ENCODE measurements at places on chromosomes 4 and X.

DNA sequence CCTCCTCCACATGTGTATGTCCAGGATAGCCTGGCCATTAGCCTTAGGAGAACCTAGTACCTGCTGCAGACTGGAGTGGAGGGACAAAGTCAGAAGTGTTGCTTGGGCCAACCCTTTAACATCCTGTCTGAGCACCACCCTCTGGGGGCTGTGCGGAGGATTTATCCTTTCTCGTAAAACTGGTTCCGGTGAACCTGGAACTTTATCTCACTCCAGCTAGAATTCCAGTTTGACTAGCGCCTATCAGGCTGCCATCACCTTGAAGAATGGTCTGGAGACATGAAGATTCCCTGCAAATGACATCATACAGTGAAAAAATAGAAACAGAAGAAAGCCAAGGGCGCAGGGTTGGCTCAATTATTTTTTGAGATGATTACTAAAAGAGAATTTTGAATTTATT, 4.0 kb downstream of the TCEAL8 start:
- DNase-seq: peak; percentile 6

GRCh38 chr4:1245481-1246051, 3.4 kb downstream of the CTBP1 start:
- no peak for DNase-seq

GRCh38 chr4:87677731-87678130, 27.7 kb downstream of the DMP1 start:
- DNase-seq: no peak

DNA sequence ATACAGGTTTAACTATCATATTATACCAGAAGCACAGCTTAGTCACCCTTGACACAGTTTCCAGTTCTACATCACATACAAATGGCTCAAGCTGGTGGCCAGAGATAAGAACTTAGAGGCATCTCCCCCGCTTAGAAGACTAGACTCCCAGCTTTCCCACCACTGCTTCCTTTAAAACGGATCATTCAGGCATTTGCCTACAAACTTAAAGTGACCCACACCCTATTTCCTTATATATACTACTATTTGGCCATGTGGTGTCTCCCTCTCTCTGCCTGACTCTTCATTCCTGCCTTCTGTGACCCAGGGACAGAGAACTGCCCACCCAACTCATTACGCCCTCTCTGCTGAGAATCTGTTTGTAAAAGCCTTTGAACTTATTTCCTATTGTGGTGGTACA, 781.2 kb upstream of the DIAPH2 start:
- no peak for DNase-seq

DNA sequence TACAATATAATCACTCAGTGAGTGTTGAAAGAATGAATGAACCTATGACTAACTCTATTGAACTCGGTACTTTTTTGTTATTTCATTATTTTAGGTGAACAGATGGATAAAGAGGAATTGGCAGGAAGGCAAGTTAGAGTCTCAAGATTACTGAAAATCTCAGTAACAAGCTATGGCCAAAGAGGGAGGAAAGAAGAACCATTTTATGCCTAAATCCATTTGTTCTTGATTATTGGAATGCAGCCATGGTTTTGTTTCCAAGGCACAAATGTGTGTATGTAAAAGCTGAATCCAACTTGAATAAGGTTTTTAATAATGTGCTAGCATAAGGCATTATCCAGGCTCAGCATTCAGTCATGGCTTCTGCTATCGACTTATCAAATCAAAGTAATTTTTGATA, 196.4 kb downstream of the DTHD1 start:
- DNase-seq: no peak

DNA sequence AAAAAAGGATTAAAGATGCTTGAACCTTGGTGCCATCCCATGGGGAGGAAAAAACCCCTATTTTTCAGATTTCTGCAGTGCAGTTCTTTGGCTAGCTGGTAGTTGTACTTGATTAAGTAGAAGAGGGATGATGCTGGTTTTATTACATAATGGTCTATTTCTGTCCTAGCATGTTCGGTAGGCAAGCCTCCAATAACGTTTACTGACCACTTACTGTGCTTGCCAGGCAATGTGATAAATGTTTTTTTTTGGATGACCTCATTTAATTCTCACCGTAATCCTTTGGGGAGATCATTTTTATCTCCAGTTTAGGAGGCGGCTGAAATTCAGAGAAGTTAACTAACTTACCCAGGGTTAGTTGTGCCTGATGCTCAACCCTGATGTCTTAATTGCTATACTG, 92.1 kb upstream of the RPA4 start:
- DNase-seq: no peak

GRCh38 chr4:79489506-79489905, 81.5 kb upstream of the GK2 start:
- DNase-seq: no peak

DNA sequence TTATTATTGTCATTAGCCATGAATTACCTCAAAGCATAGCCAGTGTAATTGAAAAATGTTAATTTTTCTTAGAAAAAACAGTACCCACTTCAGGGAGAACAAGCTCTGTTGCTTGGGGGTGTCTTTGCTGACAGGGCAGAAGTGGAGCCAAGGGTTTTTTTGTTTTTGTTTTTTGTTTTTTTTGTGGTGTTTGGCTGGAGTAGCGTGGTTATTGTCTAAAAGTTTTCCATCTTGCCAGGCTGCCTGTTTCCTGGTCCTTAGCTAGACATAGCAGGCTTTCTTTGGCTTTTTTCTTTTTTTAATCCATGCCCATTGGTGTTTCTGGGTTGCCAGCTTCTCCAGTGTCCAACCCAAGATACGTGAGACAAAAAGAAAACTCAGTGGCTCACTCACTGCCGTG, 61.5 kb downstream of the CASP3 start:
- no peak for DNase-seq

GRCh38 chrX:49627086-49627777, 28.4 kb downstream of the GAGE1 start:
- peak; percentile 22 for DNase-seq

DNA sequence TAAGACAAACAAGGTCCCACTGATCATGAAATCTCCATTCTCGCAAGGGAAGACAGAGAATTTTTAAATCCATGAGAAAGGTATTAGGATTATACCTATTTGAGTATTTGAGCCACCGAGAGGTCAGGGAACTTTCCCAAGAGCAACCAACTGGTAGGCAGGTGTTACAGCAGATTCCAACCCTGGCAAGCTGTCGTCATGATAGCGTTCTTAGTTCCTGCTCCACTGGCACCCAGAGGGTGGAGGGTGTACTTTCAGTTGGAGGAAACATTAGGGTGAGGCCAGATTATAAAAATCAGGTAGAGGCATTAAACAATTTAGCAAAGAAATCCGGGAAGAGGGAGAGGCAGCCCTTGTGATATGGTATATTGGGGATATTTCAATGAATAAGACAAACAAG, 23.3 kb downstream of the COQ2 start:
- no peak for DNase-seq

DNA sequence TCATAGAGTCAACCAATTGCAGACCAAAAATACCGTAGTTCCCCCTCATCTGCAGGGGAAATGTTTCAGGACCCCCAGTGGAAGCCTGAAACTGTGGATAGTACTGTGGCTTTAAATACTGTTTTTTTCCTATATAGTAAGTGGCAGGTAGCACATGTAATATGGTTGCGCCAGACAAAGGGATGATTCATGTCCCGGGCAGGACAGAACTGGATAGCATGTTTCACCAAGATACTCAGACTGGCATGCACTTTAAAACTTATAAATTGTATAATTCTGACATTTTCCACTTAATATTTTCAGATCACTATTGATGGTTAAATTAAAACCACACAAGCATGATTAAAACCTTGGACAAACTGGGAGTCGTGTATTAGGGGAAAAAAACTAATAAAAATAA, 276.3 kb upstream of the AGA start:
- DNase-seq: peak; percentile 63

DNA sequence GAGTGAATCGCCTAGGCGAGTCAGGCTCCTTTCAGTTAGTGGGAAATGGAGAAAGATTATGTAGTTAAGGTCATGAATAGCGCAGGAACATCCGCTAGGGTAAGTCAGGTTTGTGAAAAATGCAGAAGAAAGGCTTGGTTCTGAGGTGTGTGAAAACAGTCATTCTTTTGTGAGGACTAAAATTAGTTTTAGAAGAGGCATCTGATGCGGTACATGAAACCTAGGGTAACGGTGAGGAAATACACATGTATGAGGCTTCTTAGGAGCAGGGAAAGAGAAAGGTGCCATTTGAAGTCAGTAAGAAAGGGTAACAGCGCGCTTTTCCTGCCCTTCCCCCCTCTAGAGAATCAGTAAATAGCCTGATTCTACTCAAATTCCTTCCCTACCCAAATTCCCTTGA, 570 bp upstream of the RNF128 start:
- no peak for DNase-seq

DNA sequence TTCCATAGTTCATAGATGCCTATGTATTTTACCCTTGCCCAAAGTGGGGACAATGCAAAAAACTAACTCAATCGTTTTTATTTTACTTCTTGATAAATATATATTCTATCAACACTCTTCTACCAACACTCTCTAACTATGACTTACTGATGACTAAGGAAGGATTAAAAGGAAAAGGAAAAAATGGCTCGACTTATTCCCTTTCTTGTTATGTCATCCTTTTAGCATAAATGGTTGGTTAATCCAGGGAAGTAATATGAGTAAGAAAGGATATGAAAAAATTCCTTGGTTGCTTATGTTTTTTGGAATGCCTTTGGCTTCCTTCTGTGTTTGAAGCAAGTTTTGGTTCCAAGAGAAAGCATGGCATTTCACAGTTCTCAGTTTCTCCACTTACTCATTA, 1087.1 kb downstream of the C4orf33 start:
- DNase-seq: no peak

- DNase-seq: peak; percentile 8
These were observed 22.0 kb downstream of the DYNLT3 start for GRCh38 chrX:37825215-37825842.

GRCh38 chr4:183469285-183469684, 24.8 kb downstream of the CDKN2AIP start:
- DNase-seq: no peak

DNA sequence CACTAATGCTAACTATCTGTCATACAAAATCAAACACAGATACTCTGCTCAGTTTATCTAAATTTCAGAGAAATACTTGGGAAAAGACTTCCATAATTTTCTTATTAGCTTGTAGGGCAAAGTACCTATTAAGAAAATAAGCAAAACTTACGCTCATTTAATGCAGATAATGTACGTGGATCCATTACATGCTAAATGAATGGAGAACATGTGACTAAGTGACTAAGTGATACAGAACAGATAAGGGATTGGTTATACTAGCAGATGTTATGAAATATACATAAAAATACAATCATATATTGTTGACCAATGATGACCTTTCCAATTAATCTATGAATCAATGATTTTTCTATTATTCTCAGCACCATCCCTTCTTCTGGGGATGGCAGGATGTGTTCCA, 25.7 kb downstream of the EREG start:
- DNase-seq: no peak

Data from RWPE1 (cell line).